ENCODE measurements at places on chromosomes 12 and 14.

DNA sequence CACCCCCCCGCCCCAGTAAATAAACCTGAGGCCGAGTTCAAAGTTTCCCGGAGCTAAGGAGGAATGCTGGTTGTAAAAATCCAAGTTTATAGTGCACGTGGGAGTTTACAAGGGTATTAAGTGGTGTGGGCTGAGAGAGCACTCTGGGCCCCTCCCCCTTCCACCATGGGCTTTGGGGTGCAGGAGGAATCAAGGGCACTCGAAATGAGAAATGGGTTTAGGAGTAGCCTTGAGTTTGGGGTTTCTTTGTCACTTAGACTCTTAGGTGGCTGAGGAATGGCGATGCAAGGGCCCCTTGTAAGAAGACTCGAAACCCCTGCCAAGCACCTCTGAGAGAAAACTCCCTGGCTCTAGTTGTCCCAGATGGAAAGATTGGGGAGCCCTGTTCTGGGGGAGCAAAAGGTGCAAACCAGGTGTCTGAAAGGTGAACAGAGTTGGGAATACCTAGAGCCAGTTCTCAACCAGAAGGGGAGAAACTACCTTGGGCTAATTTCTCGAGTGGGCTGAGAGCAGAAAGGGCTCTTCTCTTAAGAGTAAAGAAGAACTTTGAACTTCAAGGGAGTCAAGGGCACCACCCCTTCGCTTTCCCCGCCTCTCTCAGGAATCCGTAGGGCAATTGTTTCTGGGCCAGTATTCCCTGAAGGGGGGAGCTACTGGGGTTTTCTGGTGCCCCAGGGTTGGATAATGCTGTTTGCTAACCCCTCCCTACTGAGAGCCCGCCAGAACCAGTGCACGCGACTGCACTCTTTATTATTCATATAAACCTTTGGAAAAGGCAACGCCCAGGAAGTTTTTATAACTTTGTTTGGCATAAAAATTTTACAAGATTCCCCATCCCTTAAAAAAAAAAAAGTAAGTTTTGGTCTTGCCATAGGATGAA lies 4.0 kb upstream of the HOTAIR start:
- DNase-seq: no peak

- no peak for DNase-seq
Measured at GRCh38 chr12:120262852-120263747, 2.4 kb downstream of the PXN start.

DNA sequence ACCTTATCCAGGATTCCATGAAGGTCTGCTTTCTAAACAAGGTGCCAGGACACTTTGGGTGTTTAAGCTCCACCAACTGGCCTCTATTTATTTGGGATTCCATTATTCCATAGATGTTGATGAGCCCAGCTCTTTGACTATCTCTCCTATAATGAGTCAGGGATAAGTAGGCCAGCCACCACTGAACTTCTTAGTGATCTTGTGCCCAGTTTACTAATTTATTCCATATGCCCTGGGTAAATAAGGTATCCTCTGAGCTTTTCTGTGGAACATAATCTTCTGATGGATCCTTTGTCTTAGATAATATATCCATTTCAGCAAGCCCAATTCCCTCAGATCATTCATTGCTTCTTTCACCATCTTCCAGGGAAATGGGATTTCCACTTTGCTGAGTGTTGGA lies 535.0 kb downstream of the FOXG1 start:
- DNase-seq: no peak

GRCh38 chr12:92147491-92147890 lies 1.8 kb upstream of the BTG1 start:
- no peak for DNase-seq

DNA sequence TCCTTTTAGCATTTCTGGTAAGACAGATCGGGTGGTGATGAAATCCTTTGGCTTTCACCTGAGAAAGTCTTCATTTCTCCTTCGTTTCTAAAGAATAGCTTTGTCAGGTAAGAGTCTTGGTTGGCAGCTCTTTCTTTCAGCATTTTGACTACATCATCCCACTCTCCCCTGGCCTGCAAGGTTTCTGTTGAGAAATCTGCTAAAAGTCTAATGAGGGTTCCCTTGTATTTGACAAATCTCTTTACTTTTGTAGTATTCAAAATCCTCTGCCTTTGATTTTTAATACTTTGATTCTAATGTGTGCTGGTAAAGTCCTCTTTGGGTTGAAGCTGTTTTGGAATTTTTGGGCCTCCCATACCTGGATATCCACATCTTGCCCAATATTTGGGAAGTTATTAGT lies 120.2 kb downstream of the PAX9 start:
- DNase-seq: no peak

GRCh38 chr14:69039288-69039628 lies 60.2 kb upstream of the ACTN1 start:
- DNase-seq: no peak

DNA sequence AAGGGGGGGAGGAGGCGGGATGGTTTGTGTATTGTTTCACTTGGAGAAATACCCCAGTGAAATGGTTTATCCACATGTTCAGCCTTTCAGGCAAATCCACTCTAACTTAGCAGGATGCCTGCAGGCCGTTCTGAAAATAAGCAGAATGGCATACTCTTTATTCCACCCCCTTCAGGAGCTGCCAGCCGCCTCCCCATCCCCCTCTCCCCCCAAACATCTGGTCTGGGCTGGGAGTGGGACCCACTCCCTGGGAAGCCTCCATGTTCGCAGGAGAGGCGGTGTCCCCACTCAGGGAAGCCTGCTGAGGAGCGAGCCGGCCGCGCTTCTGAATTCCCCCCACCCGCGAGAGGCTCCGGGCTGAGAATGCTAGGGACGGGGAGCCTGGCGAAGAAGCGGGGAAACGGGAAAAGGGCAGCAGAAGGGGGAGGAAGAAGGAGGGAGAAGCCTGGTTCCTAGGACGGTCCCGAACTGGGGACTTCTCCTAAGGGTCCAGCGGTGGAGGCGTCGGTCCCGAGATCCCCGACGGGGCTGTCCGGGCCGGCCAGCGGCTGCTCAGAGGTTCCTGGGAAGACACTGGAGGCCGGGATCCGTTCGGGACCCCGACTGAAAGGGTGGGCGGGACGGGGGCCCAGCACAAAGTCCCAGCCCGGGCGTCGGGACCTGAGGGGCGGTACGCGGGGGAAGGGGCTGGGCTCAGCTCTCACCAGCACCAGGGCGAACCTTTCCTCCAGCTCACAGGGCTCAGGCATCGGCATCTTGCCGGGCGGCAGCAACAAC lies 666 bp downstream of the FMNL3 start:
- peak; percentile 18 for DNase-seq

DNA sequence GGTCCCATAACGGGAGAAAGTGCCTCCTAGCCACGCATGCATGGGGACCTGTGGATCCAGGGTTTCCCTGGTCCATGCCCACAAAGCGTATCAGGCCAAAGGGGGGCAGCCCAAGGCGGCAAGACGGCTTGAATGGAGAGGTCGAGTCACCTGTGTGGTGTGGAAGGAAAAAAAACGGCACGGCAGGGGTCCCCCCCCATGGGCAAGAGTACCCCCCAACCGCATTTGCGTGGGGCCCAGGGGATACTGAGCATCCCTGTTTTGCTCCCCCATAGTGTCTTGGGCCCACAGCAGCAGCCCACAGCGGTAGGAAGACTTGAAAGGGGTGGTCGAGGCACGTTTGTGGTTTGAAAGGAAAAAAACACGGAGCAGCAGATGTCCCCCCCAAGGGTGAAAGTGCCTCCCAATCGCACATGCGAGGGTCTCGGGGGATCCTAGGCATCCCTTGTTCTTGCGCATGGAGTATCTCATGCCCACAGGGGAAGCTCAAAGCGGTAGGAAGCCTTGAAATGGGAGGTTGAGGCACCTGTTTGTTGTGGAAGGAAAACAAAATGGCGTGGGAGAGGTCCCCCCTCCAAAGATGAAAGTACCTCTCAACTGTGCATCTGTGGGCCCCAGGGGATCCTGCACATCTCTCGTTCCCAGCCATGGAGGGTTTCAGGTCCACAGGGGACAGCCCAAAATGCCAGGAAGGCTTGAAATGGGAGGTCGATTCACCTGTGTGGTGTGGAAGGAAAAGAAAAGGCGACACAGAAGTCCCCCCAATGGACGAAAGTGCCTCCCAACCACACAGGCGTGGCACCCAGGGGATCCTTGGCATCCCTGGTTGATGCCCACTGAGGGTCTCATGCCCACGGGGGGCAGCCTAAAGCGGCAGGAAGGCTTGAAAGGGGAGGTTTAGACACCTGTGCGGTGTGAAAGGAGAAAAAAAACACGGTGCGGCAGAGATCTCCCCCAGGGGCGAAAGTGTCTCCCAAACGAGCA lies 577.5 kb downstream of the ALG10 start:
- DNase-seq: no peak

DNA sequence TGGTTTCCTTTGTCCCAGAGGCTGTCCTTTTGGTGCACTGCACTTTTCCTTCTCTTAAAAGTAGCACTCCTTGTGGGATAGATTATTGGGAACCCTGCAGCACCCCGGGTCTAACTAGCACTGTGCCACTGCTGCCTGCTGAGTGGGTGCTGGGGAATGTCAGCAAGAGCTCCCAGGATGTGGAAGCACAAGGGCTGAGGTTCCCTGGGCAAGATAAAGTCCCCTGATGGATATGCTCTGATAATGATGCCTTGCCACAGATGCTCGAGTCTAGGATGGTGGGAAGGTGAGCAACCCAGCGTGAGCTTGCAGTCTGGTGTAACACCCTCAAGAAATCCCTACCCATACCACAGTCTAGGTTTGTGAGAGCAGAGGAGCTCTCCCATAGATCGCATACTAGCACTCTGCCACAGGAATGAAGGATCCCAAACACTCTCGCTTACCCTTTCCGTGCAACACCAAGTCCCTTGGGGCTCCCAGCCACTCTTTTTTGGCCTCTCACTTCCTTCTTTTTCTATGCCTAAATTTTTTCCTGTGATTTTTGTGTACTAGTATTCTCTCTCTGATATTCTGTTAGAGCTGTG lies 32.6 kb downstream of the USP15 start:
- no peak for DNase-seq

- DNase-seq: no peak
Measured at GRCh38 chr14:75262641-75263040, 16.0 kb upstream of the FOS start.

DNA sequence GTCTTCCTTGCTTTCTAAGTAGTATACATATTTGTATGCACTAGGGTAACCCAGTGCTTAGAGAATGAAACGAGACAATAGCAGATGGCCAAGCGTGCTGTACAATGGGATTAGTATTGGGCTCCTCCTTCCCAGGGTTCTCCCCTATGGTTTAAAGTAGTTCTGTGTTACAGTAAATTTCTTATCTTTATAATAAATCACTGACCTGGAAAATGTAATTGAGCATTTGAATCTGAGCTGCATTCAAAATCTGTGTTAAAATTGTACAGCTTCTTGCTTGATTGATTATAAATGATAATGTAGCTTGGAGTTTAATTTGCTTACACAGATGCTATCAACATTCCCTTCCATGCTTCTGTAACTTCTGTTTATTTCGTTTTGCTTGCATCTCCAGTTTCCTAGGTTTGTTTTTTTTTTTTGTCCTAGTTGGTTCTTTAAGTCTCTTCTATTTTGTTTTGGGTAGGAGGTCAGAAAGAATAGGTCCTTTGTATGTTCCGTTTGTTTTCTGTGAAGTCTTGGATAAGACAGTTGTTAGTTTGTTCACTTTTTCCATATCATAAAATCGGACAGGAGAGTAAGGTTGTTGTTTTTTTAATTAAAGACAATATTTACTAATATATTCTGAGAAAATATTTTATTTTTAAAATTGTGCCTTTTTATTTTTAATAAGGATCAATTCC lies 171.2 kb downstream of the ERC1 start:
- DNase-seq: no peak

DNA sequence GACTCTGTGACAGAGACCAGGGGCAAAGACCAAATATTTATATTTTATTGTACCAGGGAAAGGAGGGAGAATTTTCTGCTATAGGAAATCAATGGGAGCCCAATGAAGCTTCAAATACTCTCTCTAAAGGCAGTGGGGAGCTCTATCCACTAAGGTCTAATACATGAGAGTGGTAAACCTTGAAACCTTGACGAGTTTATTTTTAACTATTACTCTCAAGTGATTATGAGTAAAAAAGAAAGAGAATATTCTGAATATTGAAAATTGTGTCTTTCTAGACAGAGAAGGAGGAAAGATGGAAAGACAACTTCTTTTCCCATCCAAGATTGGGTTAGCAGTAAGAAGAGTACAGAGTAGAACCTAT lies 1722.1 kb upstream of the SEL1L start:
- no peak for DNase-seq

DNA sequence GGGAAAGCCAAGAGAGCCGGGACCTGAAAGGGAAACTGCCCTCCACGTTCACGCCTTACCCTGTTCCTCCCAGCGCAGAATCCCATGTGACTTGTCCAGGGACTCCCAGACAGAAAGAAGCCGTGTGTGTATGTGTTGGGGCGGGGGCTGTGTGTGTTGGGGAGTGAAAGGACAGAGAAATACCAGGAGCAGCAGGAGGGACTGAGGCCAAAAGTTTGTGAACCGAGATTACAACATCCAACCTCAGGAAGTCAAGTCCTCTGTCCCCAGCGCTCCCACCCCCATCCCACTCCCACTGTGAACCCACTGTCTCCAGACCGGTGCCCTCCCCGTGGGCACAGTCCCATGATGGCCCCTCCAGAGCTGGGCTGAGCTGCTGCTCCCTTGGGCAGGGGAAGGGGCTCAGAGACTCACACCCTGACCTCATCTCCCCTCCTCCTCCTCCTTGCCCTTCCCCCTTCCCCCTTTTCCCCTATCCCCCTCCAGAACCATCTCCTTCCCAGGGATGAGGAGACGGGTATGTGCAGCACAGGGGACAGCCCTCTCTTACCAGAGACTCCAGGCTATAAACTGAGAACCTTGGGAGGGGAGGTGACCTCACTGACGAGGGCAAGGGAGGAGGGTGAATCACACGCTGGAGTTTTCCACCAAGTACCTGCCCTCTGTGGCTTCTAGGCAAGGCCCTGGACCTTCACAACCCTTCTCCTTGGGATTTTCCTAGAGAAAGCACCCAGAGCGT lies at the start of gene SLC6A12:
TSS of gene SLC6A12 (minus strand) at position 155 of the 739 bp plus-strand sequence. CDS start 4,171 bp downstream, outside the sequence.
- DNase-seq: no peak

DNA sequence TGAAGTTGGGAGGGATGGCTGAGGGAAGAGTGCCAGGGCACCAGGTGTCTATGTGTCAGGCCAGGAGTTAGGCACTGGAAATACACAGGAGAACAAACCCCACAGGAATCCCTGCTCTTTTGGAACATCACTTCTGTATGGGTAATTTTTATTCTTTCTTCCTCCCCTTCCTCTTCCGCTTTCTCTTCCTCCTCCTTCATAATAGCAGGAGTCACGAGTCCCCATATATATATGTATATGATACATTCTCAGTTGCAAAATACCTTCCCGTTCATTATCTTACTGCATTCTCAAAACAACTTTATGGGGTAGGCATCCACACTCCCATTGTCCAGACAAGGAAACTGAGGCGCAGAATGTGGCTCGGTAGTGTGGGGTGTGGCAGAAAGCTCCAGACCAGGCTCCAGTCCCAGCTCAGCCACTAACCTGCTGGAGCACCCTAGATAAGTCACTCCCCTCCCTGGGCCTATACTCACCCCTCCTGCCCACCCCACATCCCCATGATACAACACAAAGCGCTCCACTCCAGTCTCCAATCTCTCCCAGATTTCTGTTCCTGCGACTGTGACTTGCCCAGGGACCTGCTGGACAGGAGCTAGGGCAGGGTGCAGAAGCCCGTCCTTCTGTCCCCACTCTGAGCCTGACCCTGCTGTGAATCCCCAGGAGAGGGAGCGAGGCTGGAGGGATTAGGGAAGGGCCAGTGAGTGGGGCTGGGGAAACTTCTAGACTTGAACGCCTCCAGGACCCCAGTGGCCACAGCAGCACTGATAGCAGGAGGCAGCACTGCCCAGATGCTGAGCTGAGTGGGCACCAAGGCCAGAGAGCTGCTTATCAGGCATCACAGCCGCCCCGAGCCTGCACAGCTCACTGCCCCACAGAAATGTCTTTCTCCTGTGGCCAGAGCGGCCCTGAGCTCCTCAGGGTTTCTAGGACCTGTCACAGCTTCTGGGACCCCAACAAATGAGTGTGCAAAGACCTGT lies 1.4 kb upstream of the AQP2 start:
- no peak for DNase-seq

GRCh38 chr12:56476972-56477432 lies 8.6 kb downstream of the SPRYD4 start:
- DNase-seq: no peak
